ENCODE measurements at places on chromosomes 16 and 17. TPM values are rescaled to one million over a fixed set of nuclear protein-coding genes. Genes with fewer than 3 reads are reported as not detected.

BEAN1 gene
- total RNA-seq = not detected

CDH3 gene
- total RNA-seq = 0.33 TPM

KRT28 gene
- total RNA-seq = not detected

ACAP1 gene
- total RNA-seq = 709 TPM

CDH8 gene
- total RNA-seq = not detected

KRTAP4-2 gene
- total RNA-seq = not detected

SOX8 gene
- total RNA-seq = 0.10 TPM

MARVELD3 gene
- total RNA-seq = 0.15 TPM

HCRT gene
- not detected for total RNA-seq

C17orf50 gene
- total RNA-seq = not detected

TP53TG3B gene
- total RNA-seq = not detected

CCDC57 gene
- 54.9 TPM for total RNA-seq

ABCA8 gene
- total RNA-seq = not detected

KRT9 gene
- not detected for total RNA-seq

ATAD5 gene
- 26.7 TPM for total RNA-seq

MPV17L gene
- total RNA-seq = not detected

MYO15A gene
- 0.60 TPM for total RNA-seq

COPZ2 gene
- total RNA-seq = 11.5 TPM

FOXN1 gene
- total RNA-seq = not detected
